Uterine smooth muscle cell (primary cell): ENCODE measurements at places on chromosomes 4 and X. TPM values are rescaled to one million over a fixed set of nuclear protein-coding genes. Genes with fewer than 3 reads are reported as not detected.

Gene SLC2A9
- total RNA-seq = 0.33 and 1.4 TPM in 2 replicates

Gene NOX1
- total RNA-seq = not detected in 2 replicates

Gene FMR1NB
- total RNA-seq = not detected in 2 replicates

Gene REPS2
- 0.33 and 0.75 TPM in 2 replicates for total RNA-seq

Gene IQCM
- total RNA-seq = 0.11 TPM in 1 of 2 replicates, not detected in the other

Gene TLR6
- 3.0 and 4.4 TPM in 2 replicates for total RNA-seq

Gene EIF2S3
- total RNA-seq = 348 and 389 TPM in 2 replicates

Gene GAB3
- total RNA-seq = 0.77 and 1.4 TPM in 2 replicates

Gene UGT2A1
- not detected in 2 replicates for total RNA-seq

Gene F8A2
- not detected in 2 replicates for total RNA-seq

Gene SPANXA2
- total RNA-seq = not detected in 2 replicates

Gene CT45A5
- not detected in 2 replicates for total RNA-seq

Gene CFAP99
- total RNA-seq = not detected in 2 replicates

Gene IL15
- total RNA-seq = 5.0 and 7.4 TPM in 2 replicates

Gene PDS5A
- 65.4 and 71.2 TPM in 2 replicates for total RNA-seq

Gene SATL1
- under 0.01 TPM in 1 of 2 replicates, not detected in the other for total RNA-seq

Gene CXCL3
- 2.1 and 3.3 TPM in 2 replicates for total RNA-seq

Gene IL2
- total RNA-seq = not detected in 2 replicates

Gene NAP1L3
- 7.1 and 7.4 TPM in 2 replicates for total RNA-seq

Gene CCSER1
- 0.33 and 2.9 TPM in 2 replicates for total RNA-seq

Gene SAT1
- total RNA-seq = 247 and 284 TPM in 2 replicates

Gene ATP2B3
- under 0.01 TPM in 1 of 2 replicates, not detected in the other for total RNA-seq

Gene GPC3
- total RNA-seq = not detected in 2 replicates

Gene TRIML2
- total RNA-seq = not detected in 2 replicates

Gene TMEM47
- total RNA-seq = 43.2 and 80.1 TPM in 2 replicates

Gene MEPE
- total RNA-seq = not detected in 2 replicates

Gene PCDH11X
- under 0.01 TPM in 1 of 2 replicates, not detected in the other for total RNA-seq

Gene DGAT2L6
- total RNA-seq = not detected in 2 replicates

Gene HTT-AS
- total RNA-seq = not detected in 2 replicates

Gene USP51
- 1.5 and 2.5 TPM in 2 replicates for total RNA-seq

Gene NAP1L2
- total RNA-seq = 3.9 and 7.5 TPM in 2 replicates

Gene UNC5C
- total RNA-seq = under 0.01 and 0.12 TPM in 2 replicates

Gene TCEAL3
- 12.4 and 23.6 TPM in 2 replicates for total RNA-seq

Gene GAGE12H
- total RNA-seq = not detected in 2 replicates

Gene RRH
- 0.22 TPM in 1 of 2 replicates, not detected in the other for total RNA-seq

Gene TNIP2
- 54.7 and 59.9 TPM in 2 replicates for total RNA-seq

Gene KCNE5
- 0.12 and 0.33 TPM in 2 replicates for total RNA-seq

Gene XPNPEP2
- total RNA-seq = 0.11 and 0.25 TPM in 2 replicates

Gene MAP7D2
- under 0.01 and 0.25 TPM in 2 replicates for total RNA-seq

Gene SSX4
- total RNA-seq = not detected in 2 replicates

Gene TLR7
- under 0.01 TPM in 1 of 2 replicates, not detected in the other for total RNA-seq

Gene F8A1
- total RNA-seq = 2.0 and 3.6 TPM in 2 replicates

Gene GPRASP3
- total RNA-seq = 8.6 and 12.0 TPM in 2 replicates

Gene SLC49A3
- total RNA-seq = 0.55 and 1.00 TPM in 2 replicates

Gene USP17L18
- total RNA-seq = not detected in 2 replicates

Gene RASGEF1B
- total RNA-seq = 1.1 and 1.2 TPM in 2 replicates

Gene UGT2B28
- total RNA-seq = not detected in 2 replicates

Gene RBM47
- 3.3 and 4.4 TPM in 2 replicates for total RNA-seq

Gene CASK
- total RNA-seq = 47.0 and 49.1 TPM in 2 replicates

Gene CCKAR
- 0.25 TPM in 1 of 2 replicates, not detected in the other for total RNA-seq

Gene SEC24B
- 12.4 and 12.5 TPM in 2 replicates for total RNA-seq

Gene GALNTL6
- total RNA-seq = 0.11 and 0.12 TPM in 2 replicates

Gene RS1
- not detected in 2 replicates for total RNA-seq

Gene RENBP
- 1.4 and 2.0 TPM in 2 replicates for total RNA-seq

Gene TMEM131L
- 5.8 and 9.7 TPM in 2 replicates for total RNA-seq

Gene SRPX2
- total RNA-seq = 19.8 and 58.2 TPM in 2 replicates

Gene PCDH18
- 82.2 and 116 TPM in 2 replicates for total RNA-seq

Gene CXorf49
- total RNA-seq = not detected in 2 replicates

Gene XAGE1B
- not detected in 2 replicates for total RNA-seq

Gene FGF13
- 1.7 and 2.2 TPM in 2 replicates for total RNA-seq
